ENCODE measurements at places on chromosomes 5 and 9.

DNA sequence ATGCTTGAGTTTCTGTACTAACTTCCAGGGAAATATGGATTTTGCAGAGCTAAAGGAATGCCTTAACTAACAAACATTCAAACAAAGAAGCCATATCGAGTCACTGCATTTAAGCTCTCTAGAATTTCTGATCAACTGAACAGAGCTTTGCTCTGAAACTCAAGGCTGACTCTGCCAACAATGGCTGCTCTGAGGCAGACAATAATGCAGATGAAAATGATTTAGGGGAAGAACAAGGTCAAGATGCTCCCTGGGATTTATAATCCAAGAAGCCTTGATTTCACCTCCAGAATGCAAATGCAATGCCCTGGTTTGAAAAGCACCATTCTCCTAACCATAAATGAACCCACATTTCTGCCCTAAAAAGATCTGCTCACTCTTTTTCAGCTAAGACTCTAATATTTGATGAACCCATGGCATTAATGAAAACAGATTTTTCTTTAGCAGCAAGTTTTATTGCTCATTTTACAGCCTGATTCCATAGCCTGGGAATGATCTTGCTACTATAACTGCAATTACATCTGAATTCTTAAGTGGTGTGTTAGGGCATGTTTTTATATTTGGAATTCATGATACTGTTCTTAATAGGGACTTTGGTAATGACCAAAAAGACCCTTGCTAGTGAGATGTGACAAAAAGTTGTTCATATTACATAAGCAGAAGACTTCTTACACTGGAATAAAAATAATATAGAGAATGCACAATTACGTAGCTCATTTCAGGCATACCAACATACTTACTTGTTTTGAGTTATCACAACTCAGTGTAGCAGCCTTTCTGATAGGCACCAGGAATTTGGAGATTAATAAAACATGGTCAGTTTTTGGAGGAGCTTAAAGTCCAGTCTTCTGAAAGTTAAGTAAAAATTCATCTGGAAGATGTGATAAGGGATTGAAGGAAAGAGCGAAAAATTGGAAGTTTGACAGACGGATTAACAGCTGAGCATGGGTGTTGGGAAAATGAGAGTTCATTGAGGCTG is 169.4 kb downstream of the TRPM3 start:
- DNase-seq: no peak

- DNase-seq: peak; percentile 47
Observed at GRCh38 chr9:128494108-128494745, 10.3 kb upstream of the GLE1 start.

GRCh38 chr9:33435821-33436277 is 11.5 kb downstream of the AQP3 start:
- no peak for DNase-seq

DNA sequence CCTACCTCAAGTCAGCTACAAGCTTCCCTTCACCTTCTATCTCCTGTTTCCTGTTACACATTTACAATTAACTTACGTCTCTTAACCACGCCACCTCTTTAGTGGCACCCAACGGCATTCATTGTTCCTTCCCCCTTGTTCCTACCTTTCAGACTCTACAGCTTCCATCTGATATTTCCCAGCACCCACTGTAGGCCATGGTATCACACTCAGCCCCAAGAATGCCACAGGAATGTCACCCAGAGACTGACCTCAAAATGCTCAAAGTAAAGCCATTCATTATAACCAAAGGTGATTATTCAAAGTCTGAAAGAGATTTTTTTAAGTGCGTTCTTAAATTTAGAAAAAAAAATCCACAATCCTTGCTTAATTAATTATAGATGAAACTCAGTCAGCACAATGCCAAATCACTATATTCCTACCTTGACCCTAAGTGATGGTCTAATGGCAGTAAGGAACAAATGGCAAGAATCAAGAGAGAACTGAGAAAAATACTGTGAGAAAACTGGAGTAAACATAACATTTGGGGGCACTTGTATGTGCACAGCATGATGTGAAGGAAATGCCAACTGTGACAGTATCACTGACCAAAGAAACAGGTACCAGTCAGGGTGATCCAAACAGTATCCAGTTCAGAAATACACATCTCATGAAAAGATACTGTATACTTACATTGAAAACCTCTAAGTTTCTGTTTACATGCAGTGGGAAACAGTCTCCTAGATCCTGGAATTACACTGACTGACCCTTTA is 52.1 kb downstream of the CTNND2 start:
- no peak for DNase-seq

GRCh38 chr9:114613919-114614318 is 2.8 kb downstream of the TMEM268 start:
- no peak for DNase-seq

GRCh38 chr5:96823900-96824380 is 16.2 kb upstream of the ERAP1 start:
- DNase-seq: no peak

DNA sequence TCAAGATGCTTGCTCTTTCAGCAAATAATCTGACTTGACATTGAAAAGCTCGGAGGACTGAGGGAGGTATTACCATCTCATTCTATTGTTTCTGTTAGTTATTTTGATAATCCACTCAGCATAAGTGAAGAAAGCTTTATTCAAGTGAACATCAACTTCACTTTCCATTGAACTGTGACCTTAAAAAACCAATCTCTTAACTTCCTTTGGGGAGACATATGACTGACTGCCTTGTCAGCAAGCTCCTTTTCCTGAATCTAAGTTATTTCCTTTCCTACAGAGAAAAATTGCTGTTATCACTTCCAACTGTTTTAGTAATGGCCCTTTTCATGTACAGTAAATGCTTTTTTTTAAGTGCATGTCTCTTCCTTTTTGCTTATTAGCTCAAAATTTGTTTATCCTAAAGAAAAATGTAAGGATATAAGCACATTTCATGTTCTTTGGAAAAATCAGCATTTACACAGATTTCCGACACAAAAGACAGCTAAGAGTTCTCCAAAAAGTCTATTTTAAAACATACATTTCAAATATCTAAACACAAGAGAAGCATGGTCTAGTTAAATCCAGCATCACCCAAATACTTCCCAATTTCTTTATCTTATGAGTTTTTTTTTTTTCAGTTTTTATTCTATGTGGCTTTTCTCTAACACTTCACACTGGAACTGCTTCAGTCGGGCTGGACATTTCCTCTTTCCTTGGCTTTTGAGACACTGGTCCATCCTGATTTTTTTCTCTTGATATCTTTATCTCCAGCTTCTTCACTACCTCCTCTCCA is 117.9 kb upstream of the DAB2 start:
- DNase-seq: no peak

DNA sequence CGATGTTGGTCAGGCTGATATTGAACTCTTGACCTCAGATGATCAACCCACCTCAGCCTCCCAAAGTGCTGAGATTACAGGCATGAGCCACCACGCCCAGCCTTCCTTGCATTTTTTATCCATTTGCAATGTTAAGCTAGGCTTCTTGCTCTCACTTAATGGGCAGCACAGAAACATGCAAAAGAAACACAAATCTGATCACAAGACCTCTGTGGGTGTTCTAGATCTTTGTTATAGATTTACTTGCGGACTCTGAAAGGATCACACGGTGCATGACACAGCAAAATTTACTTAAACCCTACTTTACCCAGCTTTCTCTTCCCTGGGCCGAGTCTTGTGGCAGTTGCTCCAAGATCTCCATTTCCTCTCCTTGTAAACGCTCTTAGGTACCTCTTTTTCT is 71.3 kb downstream of the PSAT1 start:
- no peak for DNase-seq

GRCh38 chr5:149799119-149799623 is 69.1 kb downstream of the PPARGC1B start:
- no peak for DNase-seq

DNA sequence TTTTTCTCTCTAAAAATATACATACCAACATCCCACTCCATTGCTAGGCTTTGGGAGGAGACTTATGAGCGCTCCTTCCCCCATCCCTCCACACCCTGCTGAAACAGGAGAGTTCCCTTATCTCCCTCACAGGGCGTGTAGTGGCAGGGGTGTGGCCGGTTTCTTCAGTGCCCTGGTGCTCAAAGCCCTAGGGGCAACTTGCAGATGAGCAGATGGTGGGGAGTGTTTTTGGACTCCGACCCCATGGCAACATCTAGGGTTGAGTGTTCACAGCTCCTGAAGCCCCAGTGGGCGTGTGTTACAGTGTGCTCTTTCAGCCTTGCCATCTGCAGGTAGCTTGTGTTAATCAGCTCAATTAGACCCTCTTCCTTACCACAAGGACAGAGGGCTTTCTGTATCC is 409.5 kb downstream of the MAT2B start:
- DNase-seq: no peak

- peak; percentile 17 for DNase-seq
Observed at GRCh38 chr5:56685503-56686217, 129.7 kb upstream of the MAP3K1 start.

- DNase-seq: no peak
Observed at GRCh38 chr5:133520062-133520461, 92.3 kb downstream of the FSTL4 start.

DNA sequence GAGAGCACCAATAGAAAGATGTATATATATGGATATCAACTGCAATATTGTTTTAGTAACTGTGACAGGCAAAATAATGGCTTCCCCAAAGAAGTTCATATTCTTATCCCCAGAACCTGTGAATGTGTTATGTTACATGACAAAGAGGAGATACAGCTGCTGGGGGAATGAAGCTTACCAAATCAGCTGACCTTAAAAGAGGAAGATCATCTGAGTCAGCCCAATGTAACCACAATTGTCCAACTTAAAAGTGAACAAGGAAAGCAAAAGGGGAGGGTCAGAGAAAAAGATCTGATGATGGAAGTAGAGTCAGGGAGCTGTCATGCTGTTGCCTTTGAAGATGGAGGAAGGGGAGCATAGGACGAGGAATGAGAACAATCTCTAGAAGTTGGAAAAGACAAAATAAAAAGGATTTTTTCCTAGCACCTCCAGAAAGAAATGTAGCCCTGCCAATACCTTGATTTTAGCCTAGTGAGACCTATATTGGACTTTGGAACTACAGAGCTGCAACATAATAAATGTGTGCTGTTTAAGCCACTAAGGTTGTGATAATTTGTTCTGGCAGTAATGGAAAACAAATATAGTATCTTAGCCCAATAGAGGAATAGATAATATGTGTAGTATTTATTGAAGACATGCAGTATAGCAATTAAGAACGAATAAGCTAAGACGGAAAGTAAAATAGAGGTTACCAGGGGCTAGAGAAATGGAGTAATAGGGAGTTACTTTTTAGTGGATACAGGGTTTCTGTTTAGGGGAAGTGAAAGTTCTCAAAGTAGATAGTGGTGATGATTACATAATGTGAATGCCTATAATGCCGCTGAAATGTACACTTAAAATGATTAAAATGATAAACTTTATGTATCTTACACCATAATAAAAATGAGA is 115.9 kb downstream of the PIK3R1 start:
- no peak for DNase-seq

DNA sequence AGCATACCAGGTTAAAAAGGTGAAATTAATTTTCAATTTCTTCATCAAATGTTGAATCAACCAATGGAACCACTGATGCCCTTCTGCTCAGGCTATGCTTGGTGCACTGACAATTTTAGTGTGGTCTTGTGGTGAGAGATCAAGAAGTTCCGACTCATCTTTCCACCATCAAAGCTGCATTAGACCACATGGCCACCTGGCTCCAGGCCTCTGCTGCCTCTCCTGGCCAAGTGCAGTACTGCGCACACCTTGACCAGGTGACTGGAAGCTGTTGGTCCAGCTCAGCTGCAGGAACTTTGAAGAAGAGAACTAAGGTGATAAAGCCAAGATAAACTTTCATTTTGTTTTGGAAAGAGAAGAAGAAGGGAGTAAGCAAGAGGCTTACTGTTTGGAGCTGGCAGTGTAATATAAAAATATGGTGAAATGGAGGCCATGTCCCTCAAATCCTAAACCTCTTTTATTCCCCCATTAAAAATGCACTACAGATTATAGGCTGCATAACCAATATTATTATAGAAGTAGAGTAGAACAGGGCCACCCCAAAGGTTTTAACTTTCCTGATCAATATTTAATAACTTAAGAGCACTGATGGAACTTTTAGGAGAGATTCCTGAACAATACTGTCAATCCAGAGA is 315.5 kb upstream of the C9orf72 start:
- DNase-seq: peak; percentile 7

GRCh38 chr9:78112406-78112805 is 80.8 kb upstream of the GNAQ start:
- DNase-seq: no peak

DNA sequence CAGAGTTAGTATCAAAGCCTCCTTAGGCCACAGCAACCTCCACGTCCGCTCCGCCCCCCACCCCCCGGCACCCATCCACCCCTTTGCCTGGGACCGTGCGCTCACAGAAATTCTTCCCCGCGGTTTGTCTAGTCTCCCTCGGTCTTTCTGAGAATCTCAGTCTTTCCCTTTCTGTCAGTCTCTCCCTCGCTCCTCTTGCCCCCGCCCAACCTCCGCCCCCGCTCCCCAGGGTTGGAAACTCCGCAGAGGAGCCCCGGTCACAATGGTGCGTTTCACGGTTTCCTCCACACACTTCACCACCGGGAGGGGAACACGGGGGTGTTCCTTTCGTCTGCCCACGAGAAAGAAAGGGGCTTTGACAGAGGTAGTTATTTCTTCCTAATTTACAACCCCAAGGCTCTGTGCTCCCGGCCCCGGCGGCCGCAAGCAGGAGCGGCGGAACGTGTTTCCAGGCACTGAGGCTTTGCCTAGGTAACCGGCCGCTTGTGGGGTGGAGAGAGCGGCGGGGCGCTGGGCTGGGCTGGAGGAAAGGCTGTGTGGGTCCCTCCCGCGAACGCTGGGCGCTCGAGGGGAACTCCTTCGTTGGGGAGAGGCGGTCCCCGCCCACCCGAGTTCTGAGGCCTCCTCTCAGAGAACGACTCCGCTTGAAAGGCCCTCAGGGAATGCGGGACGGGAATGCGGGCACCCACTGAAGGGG is 2.1 kb downstream of the NR4A3 start:
- DNase-seq: peak; percentile 26

- DNase-seq: no peak
Observed at GRCh38 chr9:93456504-93456903, 3.1 kb upstream of the FAM120AOS start.

DNA sequence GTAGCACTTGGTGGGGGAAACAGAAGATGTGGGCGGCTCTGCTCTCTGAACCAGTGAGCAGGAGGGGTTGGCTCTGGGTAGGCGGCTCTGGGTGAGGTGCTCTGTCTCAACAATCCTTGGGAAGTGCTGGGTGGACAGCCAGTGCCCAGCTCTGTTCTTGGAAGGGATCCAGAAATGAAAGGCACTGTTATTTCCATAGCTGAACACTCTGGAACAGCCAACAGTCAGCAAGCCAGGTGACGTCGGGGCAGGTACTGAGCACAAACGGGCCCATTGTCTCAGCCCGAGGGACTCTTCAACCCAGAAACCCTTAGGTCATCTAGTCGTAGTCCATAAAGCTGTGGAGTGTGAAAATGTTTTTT is 36.3 kb downstream of the OLFM1 start:
- no peak for DNase-seq

DNA sequence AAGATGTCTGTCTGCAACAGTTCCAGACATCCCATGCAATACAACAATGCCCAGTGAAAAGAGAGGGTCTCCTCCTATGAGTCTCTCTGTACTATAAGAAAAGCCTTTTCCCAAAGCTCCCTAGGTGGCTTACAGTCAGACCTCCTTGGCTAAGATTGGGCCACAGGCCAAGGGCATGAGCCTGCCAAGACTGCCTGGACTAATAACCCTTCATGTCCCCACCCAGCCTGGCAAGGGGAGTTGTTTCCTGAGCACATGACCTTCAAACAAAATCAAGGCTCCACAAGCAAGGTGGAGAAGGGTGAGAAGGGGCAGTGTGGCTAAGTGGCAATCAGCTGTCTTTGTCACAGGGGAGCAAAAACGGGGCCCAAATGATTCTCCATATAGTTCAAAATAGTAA is 75.6 kb upstream of the ZSWIM6 start:
- DNase-seq: no peak
